ENCODE measurements at places on chromosomes 13 and 19.

DNA sequence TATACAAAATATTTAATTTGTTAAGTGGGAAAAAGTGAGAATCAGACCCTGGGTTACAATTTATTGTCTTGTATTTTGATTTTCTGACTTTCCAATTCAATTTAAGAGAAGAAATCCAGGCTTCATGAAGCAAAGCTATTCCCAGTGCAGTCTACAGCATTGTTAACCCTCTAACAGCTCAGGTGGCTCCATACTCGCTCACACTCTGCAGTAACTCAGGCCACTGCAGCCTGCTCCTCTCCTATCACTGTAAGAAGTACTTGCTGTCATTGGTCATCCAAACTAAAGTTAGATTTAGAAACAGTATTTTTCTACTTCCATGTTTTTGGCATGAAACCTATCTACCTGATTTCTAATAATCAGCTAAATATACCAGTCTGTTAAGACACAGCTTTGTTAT is 830.3 kb downstream of the PCDH9 start:
- DNase-seq: no peak

DNA sequence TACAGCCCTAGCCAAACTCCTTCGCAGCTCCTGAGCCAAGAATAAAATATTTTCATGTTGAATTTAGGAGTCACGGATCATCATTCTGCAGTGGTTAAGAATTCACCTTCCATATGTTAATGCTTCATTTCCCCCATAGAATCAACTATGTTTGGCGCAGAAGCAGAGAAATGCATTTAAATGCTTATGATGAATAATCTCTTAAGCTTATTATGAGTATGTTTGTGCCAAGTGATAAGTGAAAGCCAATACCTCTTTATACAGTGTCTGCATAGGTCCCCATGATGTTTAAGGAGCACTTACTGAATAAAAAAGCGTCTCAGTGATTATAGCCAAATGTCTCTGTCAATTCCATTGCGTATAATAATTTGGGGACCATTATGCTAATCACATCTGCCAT is 32.7 kb upstream of the POMP start:
- DNase-seq: no peak

GRCh38 chr13:21100994-21101757 is 39.8 kb upstream of the LATS2 start:
- no peak for DNase-seq

DNA sequence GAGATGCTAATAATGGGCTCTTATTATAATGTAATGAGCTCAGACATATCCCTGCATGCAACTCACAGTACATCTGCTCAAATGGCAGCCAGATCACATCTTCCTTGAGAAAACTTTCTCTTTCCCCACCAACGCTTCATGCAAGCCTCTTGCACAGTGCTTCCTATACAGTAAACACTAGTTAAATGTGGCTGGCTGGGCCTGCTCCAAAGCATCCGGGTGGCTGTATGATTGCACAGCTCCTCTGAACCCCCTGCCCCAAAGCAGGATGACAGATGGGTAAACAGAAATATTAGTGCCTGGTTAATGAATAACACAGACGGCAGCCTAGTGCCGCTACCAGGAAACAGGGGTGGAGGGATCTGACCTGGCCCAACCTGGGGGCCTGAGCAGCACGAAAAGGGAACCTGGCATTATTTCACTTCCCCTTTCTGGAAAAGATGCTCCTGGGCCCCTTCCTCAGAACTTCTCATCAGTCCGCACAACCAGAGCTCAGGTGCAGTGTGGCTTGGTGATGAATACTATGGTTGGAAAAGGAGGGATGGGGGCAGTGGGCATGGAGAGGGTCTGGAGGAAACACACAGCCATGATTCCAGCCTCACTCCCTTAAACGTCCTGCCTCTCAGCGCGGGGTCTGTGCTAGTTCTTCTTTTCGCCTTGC is 10.8 kb downstream of the FFAR2 start:
- DNase-seq: no peak

- DNase-seq: no peak
Measured at GRCh38 chr19:45118106-45118505, 25.1 kb downstream of the PPP1R37 start.

DNA sequence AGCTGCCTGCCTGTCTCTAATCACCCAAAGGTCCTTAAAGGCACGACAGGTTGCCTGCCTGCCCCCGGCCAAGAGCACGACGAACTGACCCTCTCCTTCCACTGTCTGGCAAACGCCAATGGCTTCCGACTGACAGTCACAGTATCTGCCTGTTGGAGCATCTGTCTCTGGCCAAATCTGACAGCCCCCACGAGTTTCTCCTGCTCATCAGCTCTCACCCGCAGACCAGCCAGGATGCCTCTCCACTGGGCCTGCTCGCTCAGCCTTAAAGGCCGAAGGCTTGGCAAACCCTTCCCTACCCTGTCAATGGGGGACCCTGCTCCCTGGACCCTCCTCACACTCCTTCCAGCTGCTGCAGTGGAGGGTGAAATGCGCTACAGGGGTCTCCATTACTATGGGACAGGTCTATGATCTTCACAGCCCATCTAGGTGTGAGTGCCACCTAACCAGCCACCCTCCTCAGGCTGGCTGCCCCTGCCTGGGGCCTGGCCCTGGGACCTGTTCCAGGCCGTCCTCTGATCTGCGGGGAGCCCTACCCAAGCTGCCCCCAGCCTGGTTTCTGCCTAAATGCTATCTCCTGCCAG is 932 bp downstream of the FAM83E start:
- no peak for DNase-seq

DNA sequence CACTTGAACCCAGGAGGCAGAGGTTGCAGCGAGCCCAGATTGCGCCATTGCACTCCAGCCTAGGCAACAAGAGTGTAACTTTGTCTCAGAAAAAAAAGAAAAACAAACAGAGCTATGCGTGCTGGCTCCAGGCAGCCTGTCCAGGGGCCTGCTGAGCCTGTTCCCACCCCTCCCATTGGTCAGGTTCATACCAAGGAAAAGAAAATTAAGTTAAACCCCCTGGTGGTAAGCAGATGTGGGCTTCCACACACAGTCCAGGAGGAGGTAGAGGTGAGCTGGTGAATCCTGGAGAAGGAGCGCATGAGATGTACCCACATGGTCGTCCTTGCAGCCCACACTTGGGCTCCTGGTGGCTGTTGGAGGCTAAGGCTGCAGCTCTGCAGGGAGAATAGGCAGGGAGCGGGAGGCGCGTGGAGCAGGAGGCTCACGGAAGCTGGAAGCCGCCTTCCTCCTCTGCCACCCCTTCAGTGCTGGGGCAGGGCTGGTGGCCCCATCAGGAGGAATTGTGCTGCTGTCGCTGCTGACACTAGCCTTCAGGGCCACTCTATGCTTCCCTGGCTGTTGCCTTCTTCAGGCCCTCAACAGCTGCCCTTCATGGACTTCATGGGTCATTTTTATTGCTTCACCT is 10.5 kb upstream of the CHAMP1 start:
- peak; percentile 44 for DNase-seq

DNA sequence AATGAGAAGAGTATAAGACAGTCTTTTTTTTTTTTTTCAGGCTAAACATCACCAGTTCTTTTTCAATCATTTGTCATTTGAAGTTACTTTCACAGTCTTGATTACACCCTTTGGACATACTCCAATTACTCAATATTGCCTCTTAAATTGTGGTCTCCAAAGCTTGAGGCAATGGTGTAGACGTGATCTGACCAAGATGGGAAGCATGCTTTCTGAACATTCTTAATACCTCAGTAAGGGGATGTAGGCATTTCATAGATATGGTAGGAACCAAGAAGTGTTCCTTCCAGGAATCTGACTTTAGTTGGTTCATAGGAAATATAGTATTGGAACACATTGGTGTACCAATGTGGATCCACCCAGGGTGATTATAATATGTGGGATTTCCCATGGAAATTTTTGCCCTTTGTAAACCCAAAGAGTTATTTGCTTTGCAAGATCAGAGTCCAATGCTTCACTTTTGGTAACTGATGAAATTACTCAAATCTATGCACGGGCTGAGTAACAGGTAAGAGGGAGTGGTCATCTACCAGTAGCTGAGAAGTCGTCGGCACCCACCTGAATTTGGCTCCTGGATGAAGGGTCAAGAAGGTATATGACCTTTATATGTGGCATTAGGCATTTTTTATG is 62.2 kb downstream of the ERCC5 start:
- DNase-seq: no peak

DNA sequence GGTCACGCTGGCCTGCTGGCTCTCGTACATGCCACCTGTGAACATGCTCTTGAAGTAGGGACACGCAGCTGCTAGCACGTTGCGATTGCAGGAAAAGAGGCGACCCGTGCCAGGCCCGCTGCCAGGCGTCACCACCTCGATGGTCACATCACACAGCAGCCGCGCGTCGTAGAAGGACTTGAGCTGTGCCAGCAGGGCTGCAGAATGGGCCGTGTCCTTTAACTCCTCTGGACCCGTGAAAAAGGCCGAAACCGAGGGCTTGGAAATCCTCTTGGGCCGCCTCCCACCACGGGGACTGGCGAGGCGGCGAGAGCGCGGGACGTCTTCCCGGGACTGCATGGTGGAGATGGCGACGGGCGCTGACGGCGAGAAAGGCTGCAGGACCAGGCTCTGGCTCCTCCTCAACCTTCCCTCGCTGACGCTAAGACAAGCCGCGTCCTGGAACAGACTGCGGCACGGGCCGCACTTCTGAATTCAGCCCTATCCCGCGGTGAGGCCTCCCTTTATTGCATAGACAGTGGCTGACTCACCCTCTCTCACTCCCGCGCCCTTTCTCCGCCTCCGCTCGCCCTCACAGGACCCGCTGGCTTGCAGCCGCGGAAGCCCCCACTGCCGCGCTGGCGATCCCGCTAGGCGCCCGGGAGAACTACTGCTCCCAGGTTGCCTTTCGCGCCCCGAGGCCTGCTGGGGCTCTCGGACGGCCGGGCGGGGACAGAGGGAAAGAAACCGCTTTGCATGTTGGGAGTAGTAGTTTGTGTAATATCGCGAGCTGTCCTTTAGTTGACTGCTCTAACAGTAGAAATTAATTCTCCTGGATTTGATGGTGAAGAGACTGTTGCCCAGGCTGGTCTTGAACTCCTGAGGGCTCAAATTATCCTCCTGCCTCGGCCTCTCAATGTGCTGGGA is at the start of gene KBTBD7:
Gene KBTBD7 (minus strand): TSS at position 651 of the 906 bp plus-strand sequence. CDS start 312 bp downstream, at position 339.
- DNase-seq: peak; percentile 97

DNA sequence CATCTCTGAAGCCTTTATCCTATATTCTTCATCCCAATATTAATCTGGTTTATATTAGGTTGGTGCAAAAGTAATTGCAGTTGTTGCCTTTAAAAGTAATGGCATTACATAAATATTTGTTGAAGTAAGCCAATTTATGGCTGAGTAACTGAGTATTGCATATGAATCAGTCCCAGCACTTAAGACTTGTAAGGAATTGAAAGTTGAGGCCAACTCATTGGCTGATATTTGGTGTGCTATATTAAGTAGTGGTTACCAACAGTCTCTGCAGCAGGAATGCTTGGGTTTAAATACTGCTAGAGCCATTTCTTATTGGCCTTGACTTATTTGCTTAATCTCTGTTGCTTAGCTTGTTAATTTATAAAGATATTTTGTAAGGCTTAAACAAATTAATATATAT is 460.7 kb downstream of the GPC6 start:
- DNase-seq: no peak

- DNase-seq: no peak
Measured at GRCh38 chr19:14840206-14840605, 5.2 kb upstream of the OR7A5 start.

GRCh38 chr13:24540236-24541126 is 27.9 kb upstream of the PARP4 start:
- DNase-seq: no peak

GRCh38 chr19:18227781-18228271 is 1.6 kb upstream of the PDE4C start:
- no peak for DNase-seq

DNA sequence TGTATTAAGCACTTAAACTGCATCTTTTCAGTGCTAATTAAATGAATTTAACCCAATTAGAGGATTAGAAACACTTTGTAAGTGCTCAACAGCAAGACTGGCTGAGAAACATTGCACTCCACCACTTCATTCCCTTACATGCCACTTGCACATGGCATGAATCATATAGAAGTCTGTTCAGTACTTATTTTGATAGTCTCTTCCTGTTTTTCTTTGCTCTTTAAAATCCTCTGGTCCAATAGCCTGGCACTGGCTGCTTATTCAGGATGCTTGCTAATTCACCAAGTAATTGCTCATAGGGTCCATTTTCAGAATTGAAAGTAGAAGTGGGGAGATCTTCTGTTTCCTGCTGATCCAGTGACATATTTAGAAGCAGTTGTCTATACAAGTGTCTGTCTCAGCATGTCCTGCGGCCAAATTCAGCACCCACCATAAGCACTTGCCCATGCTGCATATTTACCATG is 900.1 kb downstream of the PCDH9 start:
- DNase-seq: no peak

- no peak for DNase-seq
Measured at GRCh38 chr19:41309180-41310032, 566 bp upstream of the CCDC97 start.

DNA sequence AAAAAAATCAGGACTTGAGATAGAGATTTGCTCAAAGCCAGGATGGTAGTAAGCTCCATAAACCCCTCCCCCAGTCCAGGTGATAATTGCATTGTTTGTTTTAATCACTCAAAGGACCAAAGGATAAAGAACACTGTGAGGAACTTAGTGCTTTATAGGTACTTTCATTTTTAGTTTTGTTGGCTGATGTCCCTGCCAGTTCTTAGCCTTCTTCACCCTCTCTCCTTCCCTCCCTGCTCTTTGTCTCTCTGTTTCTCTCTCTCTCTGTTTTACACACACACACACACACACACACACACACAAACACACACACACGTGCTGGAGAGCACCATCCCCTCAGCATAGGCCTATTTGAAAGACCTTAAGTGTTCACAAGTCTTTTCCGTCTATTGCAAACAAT is 5.2 kb downstream of the FRY start:
- DNase-seq: no peak

DNA sequence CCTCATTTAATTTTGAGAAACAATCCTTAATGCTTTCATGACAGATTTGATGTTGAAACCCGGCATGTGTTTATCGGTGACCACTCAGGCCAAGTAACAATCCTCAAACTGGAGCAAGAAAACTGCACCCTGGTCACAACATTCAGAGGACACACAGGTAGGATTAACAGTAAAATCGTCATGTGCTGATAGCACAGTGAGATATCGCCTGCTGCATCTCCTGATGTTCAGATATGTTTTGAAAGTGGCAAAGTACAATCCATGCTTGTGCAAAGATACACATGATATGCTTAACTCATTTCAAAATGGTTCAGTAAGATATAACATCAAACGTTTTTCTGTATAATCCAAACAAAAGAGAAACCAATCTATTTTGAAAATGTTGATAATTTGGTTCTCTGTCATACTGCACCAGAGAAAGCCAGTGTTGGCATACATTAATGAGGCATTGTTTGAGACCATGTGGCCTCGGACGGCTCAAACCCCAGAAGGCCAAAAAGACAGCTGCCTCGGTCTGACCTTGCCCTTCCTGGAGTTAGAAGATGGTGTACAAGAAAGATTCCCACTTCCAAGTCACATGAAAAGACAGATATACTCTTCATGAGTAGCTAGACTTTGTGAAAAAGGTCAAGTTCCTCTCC is 76.2 kb downstream of the DHRS12 start:
- DNase-seq: no peak

- no peak for DNase-seq
Measured at GRCh38 chr19:5503598-5503997, 48.4 kb downstream of the ZNRF4 start.
